GM04503 (cell line): ENCODE measurements at places on chromosomes 5 and 9.

DNA sequence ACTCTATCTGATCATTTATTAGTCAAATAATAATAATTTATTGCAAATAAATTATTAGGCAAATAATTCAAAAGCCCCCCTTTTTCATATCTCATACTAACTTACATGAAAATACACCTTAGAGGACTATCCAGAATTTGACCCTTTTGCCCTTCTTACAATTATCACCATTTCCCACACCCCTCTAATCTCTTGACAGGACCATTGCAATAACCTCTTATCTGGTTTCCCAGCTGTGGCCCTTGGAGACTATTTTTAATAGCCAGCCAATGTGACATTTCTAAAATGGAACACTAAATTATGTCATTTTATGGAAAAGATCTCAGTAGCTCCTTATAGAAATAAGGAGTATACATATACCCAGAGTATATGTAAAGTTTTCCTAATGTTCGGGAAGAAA is 588.4 kb upstream of the COX7C start:
- no peak for DNase-seq

DNA sequence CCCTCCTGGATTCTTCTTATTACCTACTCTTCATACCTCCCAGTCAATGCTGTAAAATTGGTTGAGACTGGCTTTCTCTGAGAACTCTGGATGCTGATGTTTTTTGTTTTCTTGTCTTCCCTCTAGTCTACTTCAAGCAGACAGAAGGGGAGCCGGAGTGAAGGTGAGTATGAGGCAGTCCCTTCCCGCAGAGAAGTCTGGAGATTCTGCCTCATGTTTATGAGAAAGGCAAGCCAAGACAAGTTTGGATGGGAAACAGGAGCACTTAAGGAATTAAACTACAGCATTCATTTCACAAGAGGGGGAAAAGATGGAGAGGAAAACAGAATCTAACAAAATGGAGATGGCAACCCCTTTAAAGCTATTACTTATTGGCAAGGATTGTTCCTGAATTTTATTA is 246.1 kb downstream of the TRIM32 start:
- DNase-seq: no peak

DNA sequence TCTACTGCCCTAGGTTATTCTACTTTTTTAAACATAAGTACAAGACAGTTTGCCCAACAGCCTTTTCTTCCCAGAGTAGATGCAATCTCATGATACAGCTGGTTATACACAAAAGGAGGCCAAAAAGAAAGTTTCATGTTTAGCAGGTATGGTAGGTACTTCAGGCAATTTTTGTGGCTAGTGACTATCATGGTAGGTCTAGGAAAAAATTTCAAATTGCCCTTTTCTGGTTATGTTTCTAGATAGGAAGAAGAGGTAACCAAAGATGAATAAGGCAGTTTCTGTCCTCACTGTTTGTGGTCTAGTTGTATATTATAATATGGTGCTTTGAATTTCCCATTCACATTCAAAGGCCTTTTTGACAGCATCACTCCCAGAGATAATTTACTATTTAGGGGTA is 19.7 kb downstream of the MEGF9 start:
- DNase-seq: no peak

- DNase-seq: no peak
Measured at GRCh38 chr5:55052383-55052931, 28.4 kb downstream of the GZMK start.

GRCh38 chr9:136013524-136014034 is 52.4 kb upstream of the UBAC1 start:
- DNase-seq: no peak
